IPS DF 6.9 (cell line): ENCODE measurements at places on chromosomes 1 and 21.

- H3K36me3 ChIP-seq: peaks cover 4% of the 10 kb centered on the region; the same call in 1 of the 2 replicates
- no peaks in the 10 kb centered on the region for H3K27me3 ChIP-seq
- H3K27ac ChIP-seq: no peak overlapping the region
Observed at GRCh38 chr1:22507587-22507986, 55.7 kb upstream of the EPHA8 start.

GRCh38 chr1:220407191-220407590 lies 120.7 kb upstream of the MARK1 start:
- H3K4me3 ChIP-seq: no peak overlapping the region
- H3K27ac ChIP-seq: no peak overlapping the region
- peaks cover 1% of the 10 kb centered on the region; the same call in 1 of the 2 replicates for H3K27me3 ChIP-seq
- peaks cover 7% of the 10 kb centered on the region; the same call in 1 of the 2 replicates for H3K4me1 ChIP-seq
- DNase-seq: no peak
- H3K36me3 ChIP-seq: no peaks in the 10 kb centered on the region

DNA sequence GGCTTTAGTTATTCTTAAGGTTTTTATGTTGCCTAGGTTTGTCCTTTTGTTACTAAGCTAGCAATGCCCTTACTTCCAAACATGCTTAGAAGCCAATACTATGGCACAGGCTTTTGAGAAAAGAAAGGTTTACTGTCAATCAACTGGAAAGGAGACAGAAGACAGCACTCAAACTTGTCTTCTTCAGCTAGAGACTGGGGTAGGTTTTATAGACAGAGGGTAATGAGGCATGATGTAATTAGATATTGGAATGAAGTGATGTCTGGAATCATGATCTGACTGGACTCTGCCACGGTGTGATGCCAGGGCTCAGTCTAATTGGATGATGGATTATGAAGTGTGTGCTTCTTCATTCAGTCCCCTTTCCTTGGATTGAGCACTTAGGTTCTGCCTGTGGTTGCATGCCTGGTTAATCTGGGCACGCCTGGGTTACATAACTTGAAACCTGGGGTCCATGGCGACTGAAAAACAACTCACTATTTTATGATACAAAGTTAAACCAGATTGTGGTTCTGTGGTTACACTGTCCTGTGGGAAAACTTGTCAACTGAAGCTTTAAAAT lies 625.8 kb downstream of the BRINP3 start:
- no peaks in the 10 kb centered on the region for H3K4me1 ChIP-seq
- no peak overlapping the region for H3K27ac ChIP-seq
- DNase-seq: no peak
- H3K27me3 ChIP-seq: no peaks in the 10 kb centered on the region
- H3K4me3 ChIP-seq: no peak overlapping the region

DNA sequence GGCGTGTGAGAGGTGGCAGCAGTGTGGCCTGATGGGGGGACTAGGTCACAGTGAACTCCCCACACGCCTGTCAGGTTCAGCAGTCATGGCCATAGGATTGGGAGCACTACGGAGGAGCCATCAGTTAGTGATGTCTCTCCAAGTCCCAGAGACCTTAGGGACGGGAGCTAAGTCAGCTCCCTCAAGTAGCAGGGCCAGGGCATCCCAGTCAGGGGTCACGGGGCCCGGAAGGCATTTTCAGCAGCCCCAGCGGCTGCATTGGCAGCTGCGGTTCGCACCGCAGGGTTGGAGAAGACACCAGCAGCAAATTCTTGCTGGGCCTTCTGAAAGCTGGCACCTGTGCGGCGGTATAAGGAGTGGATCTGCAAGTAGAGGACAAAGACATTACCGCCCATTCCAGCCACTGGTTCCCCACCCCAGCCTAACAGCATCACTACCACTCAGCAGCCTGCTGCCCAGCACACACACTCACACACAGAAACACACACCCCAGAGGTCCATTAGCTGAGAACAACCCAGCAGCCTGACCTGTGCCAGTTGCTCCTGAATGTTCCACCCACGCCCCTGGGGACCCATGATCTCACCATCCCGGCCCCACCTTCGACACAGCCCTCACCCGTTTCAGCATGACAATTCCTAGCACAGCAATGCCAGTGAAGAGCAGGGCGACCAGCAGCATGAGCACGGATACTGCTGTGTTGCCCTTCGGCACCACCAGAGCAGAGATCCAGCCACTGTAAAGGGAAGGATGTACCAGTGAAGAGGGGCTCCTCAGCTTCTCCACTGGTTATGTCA lies 972 bp upstream of the ENTREP3 start:
- H3K27ac ChIP-seq: no peak overlapping the region
- H3K4me3 ChIP-seq: peak overlapping the region; percentile 65; the same call in 1 of the 2 replicates
- no peaks in the 10 kb centered on the region for H3K27me3 ChIP-seq
- peaks cover 6% of the 10 kb centered on the region for H3K4me1 ChIP-seq
- DNase-seq: no peak

GRCh38 chr1:112393631-112393974 lies 2.4 kb upstream of the CTTNBP2NL start:
- H3K4me1 ChIP-seq: no peaks in the 10 kb centered on the region; the same call in 1 of the 2 replicates
- no peak overlapping the region for H3K4me3 ChIP-seq
- H3K27ac ChIP-seq: no peak overlapping the region
- DNase-seq: no peak

GRCh38 chr1:52368383-52369172 lies 2.6 kb upstream of the CC2D1B start:
- H3K27ac ChIP-seq: no peak overlapping the region
- peak overlapping the region; percentile 70; the same call in 1 of the 2 replicates for H3K4me3 ChIP-seq
- DNase-seq: no peak
- H3K4me1 ChIP-seq: peaks cover 4% of the 10 kb centered on the region; the same call in 1 of the 2 replicates
- peaks cover 8% of the 10 kb centered on the region for H3K36me3 ChIP-seq
- no peaks in the 10 kb centered on the region for H3K27me3 ChIP-seq

DNA sequence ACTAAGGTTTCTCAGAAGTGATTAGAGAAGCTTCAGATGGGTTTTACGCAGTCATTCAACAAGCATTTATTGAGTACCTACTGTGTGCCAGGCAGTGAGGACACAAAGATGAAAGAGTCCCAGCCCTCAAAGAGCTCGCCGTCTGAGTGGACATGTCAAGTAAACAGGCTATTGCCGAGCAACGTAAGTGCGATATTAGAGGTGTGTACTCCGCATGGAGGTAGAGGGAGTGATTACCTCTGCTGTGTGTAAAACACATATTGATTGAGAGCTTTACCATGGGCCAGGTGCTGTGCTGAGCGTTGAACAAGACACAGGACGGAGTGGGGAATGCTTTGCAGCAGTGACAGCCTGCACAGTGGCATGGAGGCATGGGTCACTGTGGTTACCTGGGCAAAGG lies 49.5 kb upstream of the GPR37L1 start:
- DNase-seq: no peak
- no peak overlapping the region for H3K27ac ChIP-seq
- no peaks in the 10 kb centered on the region for H3K27me3 ChIP-seq
- no peak overlapping the region for H3K4me3 ChIP-seq
- no peaks in the 10 kb centered on the region for H3K4me1 ChIP-seq

DNA sequence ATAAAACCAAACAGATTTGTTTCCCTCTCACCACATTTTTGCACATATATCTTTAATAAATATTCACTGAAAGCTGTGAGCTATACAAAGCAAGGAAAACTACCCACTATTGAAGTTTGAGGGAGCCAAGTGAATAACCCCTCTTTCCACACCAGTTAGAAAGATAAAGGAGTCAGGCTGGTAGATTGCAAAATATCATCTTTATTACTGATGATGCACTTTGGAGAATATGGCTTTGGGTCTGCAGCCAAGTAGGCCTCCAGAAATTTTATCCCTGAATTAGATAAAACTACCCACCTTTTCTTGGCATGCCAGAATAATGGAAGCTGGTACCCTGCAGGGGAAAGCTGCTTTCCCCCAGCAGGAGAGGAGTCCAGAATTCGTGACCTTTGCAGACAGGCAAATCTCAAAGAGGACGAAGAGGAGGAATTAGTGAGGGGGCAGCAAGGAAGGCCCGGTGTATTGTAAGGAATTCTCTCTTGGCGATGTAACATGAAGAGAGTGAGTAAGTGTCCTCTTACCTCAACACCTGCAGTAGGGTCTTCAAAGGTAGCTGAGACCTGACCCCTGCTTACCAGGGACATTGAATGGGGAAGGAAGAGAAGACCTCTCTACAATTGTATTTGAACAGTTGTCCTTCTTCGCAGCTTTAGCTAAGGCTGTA lies 84.7 kb downstream of the LRRC8D start:
- H3K27ac ChIP-seq: peak overlapping the region; percentile 67
- H3K4me3 ChIP-seq: no peak overlapping the region
- no peaks in the 10 kb centered on the region for H3K36me3 ChIP-seq
- H3K4me1 ChIP-seq: peaks cover 5% of the 10 kb centered on the region; the same call in 1 of the 2 replicates
- H3K27me3 ChIP-seq: no peaks in the 10 kb centered on the region

DNA sequence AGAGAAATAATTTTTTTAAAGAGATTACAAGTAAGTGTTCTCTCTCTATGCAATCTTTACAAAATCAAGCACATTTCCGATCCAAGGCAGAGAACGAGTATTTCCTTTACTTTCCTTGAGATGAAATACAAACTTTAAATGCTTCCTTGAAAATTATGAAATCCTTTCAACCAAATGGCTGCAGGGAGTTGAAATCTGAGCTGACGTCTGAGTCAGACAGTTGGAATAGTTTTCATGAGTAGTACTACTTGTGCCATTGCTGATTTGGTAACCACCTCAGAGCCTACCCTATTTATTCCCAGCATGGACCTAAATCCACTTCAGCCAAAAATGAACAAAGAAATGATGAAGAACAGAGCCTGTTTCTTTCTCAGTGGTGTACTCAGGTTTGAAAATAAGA lies 183.6 kb downstream of the GIPC2 start:
- no peaks in the 10 kb centered on the region for H3K36me3 ChIP-seq
- no peak overlapping the region for H3K4me3 ChIP-seq
- DNase-seq: no peak
- H3K27ac ChIP-seq: no peak overlapping the region
- peaks cover 14% of the 10 kb centered on the region for H3K27me3 ChIP-seq

DNA sequence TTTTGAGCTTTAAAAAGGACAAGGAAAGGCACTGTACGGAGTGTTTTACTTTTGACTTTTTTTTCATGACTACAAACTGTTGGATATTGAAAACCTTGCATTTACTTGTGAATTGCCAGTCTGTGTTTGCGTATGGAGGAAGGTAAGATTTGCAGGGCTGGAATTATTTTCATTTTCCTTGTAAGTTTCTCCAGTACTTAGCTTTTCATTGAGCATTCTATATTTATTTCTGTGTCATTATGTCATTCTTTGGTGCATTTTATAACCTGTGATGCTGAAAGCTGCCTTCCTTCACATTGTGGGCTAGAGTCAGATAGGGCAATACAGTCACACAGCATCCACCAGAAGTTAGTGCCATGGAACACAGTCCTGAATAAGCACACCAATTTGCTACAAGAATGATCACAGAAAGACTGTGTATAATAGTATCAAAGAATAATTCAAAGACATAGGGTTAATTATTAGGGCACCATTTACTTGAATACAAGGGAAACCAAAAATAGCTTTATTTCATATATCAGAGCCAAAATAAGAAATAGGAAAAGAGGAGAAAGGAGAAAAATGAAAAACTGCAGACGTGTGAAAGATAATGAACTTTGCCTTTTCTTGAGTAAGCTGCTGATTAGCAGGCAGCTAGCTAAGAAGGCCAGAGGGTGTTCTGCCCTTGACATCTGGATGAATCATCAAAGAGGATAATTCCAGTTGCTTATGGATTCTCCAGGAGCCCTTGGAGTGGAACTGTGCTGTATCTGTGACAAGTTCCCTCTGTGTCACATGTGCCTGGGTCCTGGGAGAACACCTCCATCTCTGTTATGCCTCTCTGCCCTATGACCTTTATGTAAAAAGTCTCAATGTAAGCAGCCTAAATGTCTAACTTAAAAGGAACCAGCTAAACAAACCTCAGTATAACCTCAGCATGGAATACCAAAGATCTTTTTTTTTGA lies 8.0 kb upstream of the FAM20B start:
- H3K4me1 ChIP-seq: no peaks in the 10 kb centered on the region
- H3K36me3 ChIP-seq: no peaks in the 10 kb centered on the region
- H3K4me3 ChIP-seq: no peak overlapping the region
- no peak overlapping the region for H3K27ac ChIP-seq

DNA sequence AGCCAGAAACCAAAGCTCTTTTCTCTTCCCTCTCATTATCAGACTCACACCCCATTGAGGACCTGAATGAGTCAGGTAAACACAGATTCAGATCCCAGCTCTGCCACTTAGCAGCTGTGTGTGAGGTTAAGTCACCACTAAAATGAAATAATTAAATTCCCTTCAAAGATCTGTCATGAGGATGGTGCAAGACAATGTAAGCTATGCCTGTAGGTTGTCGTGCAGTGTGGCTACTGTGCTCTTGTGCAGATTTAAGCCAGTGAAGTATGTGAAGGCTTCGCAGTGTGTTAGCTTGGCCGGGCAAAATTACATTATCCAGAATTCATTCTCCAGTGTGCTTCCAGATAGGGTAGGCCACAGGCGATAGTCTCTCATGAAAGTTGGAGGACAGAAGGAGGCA lies 13.6 kb downstream of the UBL4B start:
- H3K27me3 ChIP-seq: peaks cover 3% of the 10 kb centered on the region; the same call in 1 of the 2 replicates
- no peak for DNase-seq
- no peaks in the 10 kb centered on the region for H3K36me3 ChIP-seq

- no peaks in the 10 kb centered on the region for H3K36me3 ChIP-seq
- H3K27me3 ChIP-seq: no peaks in the 10 kb centered on the region
- H3K4me1 ChIP-seq: no peaks in the 10 kb centered on the region
- peak; percentile 92 for DNase-seq
Observed at GRCh38 chr1:54081306-54082270, 28.2 kb downstream of the TCEANC2 start.

GRCh38 chr1:248696261-248696660 lies 6.3 kb downstream of the OR14I1 start:
- no peaks in the 10 kb centered on the region for H3K36me3 ChIP-seq
- DNase-seq: no peak
- no peaks in the 10 kb centered on the region for H3K4me1 ChIP-seq
- H3K27ac ChIP-seq: no peak overlapping the region
- no peak overlapping the region for H3K4me3 ChIP-seq

DNA sequence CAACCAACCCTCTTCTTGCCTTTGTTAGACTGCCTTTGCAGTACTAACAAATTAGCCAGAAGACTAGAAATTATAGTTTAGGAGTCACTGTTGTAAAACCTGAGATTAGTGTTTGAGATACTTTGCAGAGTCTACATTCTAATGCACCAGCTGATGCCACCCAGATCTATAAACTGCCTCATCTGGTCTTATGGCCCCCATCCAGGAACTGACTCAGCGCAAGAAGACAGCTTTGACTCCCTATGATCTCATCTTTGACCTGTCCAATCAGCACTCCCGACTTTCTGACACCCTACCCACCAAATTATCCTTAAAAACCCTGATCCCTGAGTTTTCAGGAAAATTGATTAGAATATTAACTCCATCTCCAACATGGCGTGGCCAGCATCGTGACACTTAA lies 334.6 kb downstream of the RGS7 start:
- no peak for DNase-seq
